ENCODE measurements at places on chromosomes 2 and 18.

DNA sequence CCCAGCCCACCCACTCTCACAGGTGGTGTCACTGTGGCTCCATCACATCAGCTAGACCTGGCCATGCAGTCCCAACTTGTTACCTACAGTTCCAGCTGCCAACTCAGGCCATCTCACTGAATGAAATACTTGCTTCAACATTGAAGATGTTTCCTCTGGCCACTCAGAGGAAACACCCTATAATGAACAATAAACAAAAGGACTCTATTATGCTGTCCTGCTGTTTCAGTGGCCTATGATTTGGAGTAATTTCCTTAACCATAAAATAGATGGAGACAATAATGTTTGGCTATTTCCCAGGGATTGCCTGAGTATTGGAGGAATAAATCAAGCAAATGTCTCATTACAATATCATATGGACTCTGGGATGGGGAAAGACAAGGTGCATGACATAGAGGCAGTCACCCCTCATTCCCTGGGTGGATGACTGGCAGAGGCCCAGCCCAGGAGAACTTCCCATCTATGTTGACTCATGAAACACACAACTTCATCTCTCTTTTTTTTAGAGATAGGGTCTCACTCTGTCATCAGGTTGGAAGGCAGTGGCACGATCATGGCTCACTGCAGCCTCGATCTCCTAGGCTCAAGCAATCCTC is 134.4 kb downstream of the TGIF1 start:
- DNase-seq: no peak

DNA sequence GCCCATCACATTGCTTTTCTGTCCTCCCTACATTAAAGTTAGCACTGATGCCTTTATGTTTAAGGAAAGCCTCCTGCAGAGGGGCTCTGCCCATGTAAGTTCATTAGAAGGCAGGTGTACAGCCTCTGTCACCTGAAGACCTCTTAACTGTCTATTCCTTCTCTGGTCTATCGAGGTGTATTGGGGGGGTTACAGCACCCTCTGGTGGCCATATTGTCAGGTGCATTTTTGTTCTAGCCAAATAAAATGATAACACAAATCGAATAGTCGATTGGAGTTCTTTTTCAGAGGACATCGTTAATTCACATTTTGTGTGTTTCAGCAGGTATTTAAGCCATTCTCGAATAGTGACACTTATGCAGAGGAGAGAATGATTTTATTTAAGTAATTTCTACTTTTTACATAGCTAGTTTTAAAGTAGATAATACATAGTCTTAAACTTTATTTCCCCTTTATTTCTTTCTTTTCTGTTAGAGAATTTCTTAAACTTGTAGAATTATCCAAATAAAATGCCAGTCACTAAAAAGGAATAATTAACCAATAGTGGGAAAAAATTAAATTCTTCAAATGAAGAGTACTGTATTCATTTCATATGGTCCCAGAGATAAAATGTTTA is 136.8 kb downstream of the NEDD4L start:
- DNase-seq: peak; percentile 15

- no peak for DNase-seq
Observed at GRCh38 chr2:134337631-134338030, 83.8 kb downstream of the MGAT5 start.

DNA sequence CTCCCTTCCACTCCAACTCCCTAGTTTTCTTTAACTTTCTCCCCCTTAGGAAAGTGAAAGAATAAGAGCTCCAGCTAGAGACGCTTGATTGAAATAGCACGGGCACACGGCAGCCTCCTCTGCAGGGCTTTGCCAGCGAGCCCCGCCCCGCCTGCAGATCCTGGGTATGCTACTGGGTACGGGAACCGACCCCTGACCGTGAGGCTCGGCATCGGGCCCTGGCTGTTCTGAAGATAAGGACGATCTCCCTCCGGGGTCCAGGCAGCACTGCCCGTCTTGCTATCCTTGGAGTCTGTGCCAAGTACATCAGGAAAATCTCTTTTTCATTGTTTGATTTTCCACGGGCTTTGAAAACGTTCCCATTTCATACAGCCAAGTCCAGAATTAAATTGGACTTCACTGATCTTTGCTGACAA is 284.5 kb downstream of the MTX2 start:
- peak; percentile 9 for DNase-seq

DNA sequence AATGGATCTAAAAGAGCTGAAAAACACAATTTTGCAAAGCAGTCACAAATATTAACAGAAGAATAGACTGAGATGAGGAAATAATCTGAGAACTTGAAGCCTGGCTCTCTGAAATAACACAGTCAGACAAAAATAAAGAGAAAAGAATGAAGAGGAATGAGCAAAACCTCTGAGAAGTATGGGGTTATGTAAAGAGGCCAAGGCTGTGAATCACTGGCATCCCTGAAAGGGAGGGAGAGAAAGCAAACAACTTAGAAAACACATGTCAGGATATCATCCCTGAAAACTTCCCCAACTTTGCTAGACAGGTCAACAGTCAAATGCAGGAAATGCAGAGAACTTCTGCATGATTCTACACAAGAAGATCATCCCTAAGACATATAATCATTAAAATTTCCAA is 73.5 kb upstream of the LHCGR start:
- DNase-seq: no peak

DNA sequence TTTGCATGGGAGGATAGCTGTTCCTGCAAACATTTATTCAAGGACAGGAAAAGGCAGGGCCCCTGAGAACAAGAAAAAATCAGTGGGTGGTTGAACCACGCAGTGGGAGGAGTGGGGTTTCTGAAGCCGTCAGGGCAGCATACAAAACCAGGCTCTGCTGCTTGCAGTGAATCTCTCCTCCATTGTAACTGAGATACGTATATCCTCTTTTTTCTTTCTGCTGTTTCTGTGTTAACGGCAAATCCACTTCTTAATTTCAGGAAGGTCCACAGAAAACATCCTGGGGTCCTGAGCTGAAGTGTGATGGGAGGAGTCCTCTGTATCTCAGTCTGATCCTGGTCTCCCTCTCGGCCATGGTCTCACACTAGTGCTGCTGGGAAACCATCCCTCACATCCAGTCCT is 27.2 kb upstream of the KCNF1 start:
- no peak for DNase-seq

- no peak for DNase-seq
Observed at GRCh38 chr2:74000666-74001065, 16.0 kb downstream of the TET3 start.

DNA sequence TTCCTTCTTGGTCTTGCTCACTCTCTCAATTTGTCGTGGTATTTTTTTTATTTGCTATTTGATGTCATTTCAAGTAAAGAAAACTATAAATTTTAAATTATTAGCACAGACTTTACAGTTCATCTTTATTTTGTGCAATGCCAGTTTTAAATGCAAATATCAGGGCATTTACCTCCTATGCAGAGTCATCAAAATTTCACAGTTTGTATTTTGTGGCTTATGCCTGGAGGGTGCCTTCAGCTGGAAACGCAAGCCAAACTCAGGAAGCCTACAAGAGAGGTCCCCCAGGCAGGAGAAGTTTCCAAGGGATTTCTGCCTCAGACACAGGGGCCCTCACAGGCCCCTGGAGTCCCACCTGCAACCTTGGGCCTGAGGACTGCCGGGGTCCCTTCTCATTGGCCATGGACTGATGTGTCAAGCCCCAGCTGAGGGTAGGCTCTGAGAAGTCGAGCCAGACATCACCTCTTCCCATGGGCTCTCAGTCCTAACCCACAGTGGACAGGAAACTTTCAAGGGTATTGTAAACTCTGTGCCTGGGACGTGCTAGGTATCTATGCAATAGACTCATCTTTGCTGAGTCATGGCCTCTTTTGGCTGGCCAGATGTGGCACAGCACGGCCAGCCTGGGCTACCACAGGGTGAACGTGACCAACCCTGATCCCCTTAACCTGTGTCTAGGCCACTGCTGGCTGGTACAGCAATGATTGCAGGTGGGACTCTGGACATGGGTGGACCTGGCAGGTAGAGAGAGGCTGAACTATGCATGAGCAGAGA is 236.5 kb downstream of the CELF4 start:
- no peak for DNase-seq

DNA sequence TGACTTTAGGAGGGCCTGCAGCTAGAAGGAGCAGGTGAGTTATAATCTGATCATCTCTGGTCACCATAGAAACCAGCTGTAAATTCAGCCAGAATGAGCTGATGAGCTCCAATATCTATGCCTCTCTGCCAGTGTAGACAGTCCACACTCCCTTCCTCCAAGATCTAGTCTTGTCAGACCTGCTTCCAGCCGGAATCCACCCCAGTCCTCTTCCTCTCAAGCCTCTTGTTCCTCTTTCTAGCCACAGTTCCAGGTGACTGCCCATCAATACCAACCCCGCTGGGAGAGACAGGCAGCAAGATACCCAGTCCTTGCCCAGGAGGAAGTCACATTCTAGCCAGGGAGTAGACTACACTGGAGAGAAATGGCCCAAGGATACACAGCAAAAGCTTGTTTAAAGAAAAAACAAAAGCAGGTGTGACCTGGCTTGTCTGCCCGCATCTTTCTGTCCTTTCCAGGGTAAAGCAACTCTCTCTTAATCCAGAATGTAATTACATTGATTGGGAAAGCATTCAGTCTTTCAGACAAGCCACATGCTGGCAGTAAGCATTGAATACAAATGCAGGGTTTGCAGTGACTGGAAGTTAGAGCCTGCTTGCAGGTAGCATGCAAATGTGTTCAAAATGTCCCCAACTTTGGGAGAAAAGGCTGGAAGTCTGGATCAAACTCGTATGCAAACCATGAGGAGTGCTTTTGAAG is 9.0 kb upstream of the SLC35F6 start:
- no peak for DNase-seq

DNA sequence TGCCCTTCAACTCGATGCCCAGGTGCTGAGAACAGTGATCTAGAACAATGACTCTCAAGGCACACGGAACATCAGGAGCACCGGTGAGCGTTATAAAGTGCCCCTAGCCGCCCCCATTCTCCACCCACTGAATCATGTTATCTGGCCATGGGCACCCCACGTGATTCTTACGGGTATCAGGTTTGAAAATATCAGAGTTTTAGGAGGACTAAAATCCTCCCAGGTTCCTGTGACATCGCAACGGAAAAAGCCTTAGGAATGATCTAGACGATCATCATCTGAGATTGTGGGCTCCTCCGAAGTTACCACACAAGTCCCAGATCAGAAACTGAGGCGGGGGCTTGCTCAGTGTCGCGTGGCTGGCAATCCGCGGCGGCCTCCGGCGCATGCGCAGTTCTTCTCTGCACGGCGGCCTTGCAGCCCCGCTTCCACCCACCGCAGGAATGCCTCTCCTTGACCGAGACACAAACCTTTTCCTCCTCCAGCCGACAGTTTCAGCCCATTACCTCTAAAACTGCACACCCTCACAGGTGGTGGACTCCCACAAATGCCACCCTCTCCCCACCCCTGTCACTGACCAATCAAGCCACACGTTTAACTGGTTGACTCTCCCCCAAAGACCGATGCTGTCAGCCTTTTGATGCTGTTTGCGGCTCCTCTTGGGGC is 5.8 kb upstream of the MRPL33 start:
- DNase-seq: peak; percentile 11

- DNase-seq: no peak
Observed at GRCh38 chr2:191917430-191917881, 70.6 kb upstream of the CAVIN2 start.

GRCh38 chr2:19855542-19856431 is 46.0 kb downstream of the TTC32 start:
- no peak for DNase-seq

DNA sequence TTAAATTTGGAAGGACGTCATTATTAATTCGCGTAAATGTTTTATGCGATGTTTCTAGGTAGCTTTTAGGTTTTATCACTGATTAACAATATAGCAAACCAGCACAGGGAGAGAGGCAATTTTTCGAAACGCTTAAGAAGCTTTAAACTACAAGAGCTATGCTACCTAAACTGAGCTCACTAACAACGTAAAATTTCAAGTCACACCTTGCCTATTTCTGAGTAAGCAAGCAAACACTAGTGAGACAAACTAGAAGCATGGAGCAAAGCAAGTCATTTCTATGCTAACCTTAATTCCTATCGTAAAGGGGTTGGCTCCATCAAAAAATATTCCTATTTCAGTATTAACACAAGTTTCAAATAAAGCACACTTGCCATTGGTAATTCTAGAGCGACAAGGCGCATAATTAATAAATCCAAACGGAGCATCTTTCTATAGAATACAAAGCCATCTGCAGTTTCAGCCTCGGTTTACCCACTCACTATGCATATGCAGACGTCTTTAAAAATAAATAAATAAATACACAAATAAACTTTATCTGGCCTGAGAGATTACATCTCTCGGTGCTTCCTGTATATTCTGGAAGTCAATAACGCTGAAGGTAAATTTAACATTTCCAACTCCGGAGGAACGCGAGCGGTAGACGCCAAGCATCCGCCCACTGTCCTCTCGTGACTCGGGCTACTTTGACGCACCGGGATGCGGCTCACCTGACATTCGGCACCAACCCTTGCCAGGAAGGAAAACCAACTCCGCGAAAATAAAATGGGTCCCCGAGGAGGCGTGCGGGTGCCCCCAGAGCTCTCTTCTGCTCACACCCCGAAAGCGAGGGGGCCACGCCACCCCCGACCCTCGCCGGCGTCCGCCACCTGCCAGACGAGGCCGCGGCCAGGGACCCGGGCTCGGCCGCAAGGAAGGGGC is 947 bp downstream of the ITSN2 start:
- peak; percentile 42 for DNase-seq

DNA sequence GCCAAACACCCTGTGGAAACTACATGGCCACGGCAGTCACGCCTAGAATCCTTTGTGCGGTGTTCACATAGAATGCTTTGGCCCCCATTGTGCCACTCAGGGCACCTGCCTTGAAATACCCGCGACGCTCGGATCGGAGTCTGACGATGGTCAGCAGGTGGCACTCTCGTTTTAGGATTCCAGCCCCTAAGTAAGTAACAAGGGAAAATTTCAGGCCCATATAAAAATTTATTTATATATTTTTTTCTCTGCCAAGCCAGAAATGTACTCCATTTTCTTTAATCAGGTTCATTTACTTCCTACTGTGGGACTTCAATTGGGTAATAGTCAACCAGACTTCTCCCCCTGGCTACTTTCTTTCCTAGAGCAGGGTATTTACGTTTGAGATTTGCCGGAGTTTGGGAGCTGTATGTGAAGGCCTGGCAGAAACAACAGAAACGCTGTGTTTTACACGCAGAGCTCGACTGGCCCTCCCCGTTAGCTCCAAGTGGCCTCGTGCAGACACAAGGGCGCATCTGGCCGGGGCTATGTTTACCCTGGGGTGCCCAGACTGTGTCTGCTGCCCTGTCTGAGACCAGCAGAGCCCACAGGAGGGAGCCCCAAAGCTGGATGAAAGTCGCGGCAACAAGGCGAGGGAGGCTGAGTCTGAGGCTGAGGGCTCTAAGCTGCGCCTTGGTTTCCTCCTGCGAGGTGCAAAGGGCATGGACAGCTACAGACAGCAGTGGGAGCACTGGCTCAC is 41.6 kb downstream of the LRRC30 start:
- no peak for DNase-seq

- DNase-seq: no peak
Observed at GRCh38 chr2:16462958-16463357, 202.7 kb downstream of the CYRIA start.

DNA sequence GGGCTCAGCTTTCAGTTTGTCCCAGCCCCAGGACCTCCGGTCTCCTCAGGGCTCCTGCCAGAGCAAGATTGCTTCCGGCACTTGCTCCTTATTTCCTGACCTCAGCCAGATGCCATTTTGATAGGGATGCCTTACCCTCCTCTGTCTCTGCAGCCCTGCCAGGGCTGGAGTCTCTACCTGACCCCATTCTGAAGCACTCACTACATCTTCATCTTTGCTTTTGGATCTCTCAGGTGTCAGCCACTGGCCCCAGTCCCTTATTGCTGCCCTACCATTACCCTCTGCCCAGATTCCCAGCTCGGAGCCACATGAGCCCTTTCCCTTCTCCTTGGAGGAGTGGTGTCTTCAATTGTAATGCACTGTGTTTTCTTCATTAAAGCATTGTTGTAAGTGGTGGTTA is 17.1 kb downstream of the OSBPL6 start:
- no peak for DNase-seq
